ENCODE measurements at places on chromosomes 4 and X.

- peak; percentile 32 for DNase-seq
Measured at GRCh38 chr4:3009422-3009821, 46.1 kb downstream of the GRK4 start.

DNA sequence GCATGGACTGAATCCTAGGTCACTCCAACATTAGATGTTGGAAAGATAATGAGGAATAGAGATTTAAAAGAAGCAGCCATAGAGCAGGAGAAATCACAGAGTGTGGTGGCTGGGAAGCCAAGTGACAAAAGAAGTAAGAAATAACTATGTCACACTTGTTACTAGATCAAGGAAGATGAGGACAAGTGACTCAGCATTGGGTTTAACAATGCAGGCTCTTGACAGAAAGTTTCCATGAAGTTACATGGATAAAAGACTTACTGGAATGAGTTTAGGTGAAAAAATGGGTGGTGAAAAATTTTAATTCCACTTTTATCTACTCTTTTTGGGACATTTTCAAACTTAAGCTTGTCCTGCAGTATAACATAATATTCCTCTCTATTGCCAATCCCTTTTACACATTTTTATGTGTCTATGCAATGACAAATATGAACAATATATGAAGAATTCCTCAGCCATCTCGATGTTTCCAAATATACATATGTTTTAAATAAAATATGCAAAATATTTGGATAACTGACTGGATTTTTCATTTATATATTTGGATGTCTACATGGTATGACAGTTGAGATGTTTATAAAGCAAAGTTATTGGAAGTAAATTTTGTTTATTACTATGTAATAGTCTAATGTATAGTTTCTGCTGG is 462.6 kb downstream of the IL15 start:
- no peak for DNase-seq

DNA sequence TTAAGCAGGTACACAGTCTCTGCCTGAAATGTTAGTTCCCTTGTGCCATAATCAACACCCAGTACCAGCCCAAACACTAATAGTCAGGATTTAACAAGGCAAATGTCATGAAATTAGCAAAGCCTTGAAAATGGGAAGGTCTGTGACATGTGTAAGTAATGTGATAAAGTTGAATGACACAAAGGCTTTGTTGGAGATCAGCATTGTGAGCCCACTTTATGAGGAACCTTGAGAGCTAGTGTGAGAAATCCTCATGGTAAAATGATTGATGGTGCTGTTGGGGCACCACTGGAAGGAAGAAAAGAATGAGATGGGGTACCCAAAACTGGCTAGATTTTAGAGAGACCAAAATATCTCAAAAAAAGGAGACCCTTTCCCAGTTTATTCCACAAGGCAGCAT is 3.3 kb upstream of the LIN54 start:
- DNase-seq, result no peak

GRCh38 chrX:17024886-17025285 is 78.4 kb downstream of the REPS2 start:
- DNase-seq, result no peak

DNA sequence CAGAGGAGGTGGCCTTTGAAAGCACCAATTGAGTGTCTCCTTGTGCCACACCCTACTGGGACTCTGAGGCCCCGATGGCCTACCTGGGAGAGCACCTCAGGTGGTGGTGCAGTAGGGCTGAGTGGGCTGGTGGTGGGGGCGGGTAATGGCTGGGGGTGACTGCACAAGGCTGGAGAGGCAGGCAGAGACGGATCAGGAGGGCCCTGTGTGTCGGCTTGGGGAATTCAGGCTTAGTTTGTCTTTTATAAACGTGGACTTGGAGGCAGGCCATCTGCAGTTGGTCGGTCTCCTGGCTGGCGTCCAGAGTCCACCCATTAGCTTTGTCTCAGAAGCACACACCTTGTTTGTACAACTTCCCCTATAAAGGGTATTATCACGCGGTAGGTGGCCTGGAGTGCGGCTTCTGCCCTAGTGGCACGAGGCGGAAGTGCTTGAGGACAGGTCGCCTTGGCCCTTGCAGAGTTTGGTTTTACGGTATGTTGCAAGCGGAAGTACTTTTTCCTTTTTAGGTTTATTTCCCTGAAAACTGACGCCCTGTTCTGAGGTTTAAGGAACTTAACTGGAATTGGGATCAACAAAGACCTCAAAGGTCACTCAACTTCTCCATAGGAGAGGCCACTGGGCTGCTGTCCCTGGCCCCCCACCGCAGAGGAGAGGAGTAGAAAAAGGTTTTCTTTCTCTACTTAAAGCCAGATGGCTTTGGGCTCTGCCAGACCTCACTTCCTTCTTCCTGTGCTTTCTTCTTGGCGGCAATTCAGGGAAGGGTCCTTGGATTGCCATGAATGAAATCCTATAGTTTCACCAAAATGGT is 8.0 kb downstream of the TBC1D14 start:
- peak; percentile 65 for DNase-seq

DNA sequence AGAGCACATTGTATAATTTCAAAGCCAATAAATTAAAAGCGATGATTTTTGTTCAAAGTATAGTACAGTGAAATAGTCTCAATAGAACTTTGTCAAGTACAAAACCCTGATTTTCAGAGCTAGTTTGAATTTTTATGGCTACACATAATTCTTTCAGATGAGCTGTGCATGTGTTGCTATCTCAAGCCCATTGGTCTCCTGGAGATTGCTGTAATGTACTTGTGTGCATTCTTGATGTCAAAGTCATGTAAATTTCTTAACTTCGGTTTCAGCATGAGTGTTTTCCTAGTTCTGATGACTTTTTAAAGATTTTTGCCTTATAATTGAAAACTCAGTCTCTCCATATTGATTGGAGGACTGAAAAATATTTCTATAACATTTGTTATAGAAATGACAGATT is 200.8 kb downstream of the CEP135 start:
- no peak for DNase-seq

GRCh38 chrX:1485033-1485432 is 32.3 kb upstream of the ASMTL start:
- no peak for DNase-seq

DNA sequence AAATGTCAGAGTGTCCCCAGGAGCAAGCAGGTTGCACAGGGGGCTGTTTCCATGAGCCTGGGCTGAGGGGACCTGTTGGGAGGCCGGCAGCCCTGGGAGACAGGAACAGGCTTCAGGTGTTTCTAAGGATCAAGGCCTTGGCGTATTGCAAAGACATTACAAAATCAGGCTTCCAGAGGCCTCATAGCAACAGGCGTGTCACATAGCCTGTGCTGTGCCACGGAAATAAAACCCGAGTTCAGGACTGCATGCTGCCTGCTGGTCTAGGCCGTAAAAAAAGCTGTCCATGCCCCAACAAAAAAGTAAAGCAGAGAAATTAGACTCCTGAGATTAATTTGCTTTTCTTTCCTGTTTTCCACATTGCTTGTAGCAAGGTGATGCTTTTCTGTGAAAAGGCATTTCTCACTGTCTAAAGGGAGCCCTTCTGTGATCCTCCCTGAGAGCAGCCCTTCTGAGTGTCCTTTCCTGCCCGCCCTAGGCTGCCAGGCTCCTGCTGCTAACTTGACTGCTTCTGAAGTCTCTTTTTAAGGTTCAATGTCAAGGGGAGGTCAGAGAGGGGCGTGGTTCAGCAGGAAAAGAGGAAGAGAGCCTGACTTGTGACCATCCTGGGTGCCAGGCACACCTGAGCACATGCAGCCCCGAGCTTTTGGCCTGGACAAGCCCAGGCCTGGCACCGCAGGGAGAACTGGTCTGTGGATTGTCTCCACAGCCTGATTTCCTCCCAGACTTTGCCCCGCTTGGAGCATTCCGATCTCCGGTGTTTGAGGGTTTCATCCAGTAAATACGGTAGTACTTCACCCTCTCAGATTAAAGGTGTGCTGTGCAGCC is 21.3 kb downstream of the SHROOM2 start:
- no peak for DNase-seq

DNA sequence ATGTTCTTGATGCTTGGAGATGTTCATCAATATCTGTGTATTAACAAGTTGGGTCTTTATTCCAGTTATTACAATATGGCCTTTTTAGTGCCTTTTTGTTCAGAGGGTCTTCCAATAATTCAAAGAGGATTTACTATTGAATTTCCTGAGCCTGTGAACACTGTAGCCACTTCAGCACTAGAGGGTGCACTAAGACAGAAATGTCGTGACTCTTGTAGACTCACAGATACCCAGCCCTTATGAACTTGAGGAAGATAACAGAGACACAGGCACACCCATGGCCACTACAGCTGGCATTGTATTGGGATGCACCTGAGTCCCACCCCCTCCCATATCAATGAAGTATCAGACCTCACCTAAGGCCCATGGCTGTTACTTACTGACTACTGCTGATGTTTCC is 54.4 kb upstream of the ACTRT1 start:
- no peak for DNase-seq

GRCh38 chr4:41758884-41759283 is 10.4 kb upstream of the PHOX2B start:
- no peak for DNase-seq

- DNase-seq, result no peak
Measured at GRCh38 chr4:139018971-139019758, 3.6 kb downstream of the NOCT start.

DNA sequence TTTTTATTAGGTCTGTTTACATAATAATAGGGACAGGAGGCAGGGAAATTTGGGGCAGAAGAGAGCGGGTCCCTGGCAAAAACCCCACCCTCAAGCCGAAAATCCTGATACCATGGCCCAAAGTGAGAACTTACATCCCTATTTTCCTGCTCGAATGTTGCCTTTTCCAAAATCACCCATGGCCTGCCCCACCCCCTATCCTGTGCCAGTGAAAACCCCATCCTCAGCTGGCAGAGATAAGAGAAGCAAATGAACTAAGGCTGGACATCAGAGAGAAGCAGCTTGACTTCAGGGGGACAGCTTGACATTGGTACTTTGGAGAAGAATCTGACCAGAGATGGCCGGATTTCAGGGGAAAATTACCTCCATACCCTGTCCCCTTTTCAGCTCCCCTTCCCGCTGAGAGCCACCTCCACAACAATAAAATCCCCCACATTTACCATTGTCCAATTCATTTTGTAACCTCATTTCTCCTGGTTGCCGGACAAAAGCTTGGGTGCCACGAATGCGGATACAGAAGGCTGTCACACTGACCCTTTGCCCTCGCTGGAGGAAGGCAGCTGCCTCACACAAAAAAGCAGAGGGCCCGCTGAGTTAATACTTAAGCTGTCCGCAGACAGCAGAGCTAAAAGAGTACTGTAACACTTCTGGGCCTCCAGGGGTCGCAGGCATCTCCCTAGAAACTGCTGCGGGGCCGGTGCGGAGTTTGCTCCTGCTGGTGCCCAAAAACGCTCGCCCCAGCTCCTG is 196.2 kb downstream of the SNCA start:
- DNase-seq, result peak; percentile 38

- no peak for DNase-seq
Measured at GRCh38 chrX:11351375-11352295, 58.4 kb downstream of the AMELX start.

DNA sequence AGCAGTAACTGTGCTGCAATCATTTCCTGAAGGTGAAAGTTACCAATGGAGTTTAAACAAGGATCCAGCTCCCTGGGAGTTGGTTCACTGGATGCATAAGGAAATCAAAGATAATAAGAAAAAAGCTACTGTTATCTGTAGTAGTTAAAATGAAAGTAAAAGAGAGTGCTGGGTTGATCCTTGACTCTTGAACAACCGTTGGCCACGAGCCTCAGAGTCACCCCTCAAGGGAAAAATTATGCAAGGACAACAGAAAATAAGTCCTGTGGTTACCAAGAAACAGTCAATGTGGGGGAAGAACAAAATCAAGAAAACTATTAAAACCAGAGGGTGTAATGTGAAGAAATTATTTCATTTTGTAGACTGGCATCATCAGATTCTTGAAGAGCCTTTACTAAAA is 49.7 kb upstream of the DDIT4L start:
- DNase-seq, result no peak

DNA sequence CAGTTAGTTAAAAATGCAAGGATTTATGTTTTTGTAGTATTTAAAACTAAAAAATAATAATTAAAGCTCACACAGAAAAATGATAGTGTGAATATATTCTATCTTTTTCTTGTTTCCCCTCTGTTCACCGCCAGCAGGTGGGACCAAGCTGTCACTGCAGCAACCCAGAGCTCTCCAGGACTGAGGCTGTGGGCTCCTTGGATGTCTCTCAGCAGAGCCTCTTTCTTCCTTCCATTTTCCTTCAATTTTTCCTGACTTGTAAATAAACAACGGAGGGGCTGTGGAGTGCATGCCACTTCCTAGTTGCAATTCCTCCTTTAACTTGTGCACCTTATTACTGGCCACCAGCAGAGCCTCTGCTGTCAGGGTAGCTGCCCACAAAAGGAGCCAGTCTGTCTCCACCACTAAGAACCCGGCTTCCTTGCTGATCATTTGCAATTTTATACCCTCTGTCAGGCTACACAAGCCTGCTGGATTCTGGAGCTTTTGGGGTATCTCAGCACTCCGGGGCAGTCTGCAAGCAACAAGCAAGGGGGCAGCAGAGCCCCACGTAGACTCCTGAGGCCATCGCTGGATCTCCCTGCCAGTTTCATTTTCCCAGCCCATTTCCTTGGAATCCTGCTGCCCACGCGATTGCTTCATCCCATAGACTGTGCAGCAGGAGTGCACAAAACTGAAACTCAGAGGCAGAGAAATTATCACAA is 1467.4 kb downstream of the C4orf33 start:
- peak; percentile 55 for DNase-seq

DNA sequence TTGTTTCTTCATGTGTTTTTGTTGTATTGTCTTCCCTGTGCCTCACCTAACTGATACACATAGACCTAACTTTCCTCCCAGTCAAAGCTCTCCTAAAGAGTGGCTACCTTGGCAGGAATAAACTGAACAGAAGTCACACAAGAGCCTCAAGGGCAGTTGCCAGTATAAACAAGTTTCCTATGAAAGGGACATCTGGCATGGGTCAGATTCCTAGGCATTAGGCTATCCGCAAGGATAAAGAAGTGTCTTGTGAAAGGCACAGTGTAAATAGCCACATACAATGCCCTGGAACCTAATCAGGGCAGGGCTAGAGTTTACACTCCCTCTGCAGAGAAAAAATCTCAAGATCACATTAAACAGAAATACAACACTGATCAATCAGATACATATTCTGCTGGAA is 220.8 kb downstream of the SPANXN3 start:
- no peak for DNase-seq

GRCh38 chrX:131216828-131217227 is 72.3 kb downstream of the IGSF1 start:
- DNase-seq, result no peak

DNA sequence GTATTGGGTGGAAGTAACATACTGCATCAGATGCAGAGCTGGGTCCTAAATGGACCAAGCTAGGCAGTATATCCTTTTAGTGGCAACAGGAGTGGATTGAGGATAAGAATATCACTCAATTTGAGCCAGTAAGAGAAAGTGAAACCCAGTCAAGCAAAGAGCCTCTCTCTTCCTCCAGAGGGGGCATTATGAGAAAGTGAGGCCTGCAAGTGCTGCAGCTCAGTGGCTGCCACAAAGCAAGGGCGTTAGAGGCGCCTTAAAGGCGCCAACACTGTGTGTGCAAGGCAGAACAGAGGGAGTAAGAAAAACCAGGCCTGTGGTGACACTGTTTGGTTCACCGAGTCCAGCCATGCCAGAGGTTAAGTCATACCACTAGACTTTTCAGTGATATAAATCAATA is 17.5 kb downstream of the STX18 start:
- DNase-seq, result no peak

GRCh38 chrX:140504371-140505324 is at the start of gene SOX3:
Gene SOX3, minus strand, starts transcription at chrX:140505069. Its CDS starts 9 bp downstream, at chrX:140505060.
- DNase-seq, result no peak

GRCh38 chr4:147425019-147425418 is 55.9 kb upstream of the EDNRA start:
- no peak for DNase-seq

Measured in Ammon's horn (tissue), 1 donor.